Activated CD4-positive, alpha-beta T cell treated with anti-CD3 and anti-CD28 coated beads, Interleukin-2, amount 50 U/mL, for 4 hours (primary cell): ENCODE measurements at places on chromosomes 1 and 21.
A peak's percentile ranks its signal among the peaks of the same experiment; 100 is the strongest.

DNA sequence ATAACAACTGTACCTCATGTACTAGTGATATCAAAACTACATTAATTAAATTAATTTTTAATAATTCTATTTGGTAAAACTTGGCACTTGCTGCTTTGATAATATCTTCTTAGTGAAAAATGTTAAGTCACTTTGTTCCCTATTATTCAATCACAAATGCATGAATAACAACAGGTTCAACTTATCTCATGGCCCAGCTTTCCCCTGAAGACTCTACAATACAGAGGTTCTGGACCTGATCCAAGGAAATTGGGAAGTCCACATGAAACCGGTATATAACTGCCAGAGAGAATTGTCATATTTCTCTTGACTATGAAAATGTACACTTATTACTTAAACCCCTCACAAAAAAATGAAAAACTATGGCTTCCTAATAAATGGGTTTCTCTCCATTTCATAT, 33.9 kb upstream of the PTPRC start:
- no peak for DNase-seq

GRCh38 chr1:173175514-173176145, 31.5 kb downstream of the TNFSF4 start:
- DNase-seq, result no peak

DNA sequence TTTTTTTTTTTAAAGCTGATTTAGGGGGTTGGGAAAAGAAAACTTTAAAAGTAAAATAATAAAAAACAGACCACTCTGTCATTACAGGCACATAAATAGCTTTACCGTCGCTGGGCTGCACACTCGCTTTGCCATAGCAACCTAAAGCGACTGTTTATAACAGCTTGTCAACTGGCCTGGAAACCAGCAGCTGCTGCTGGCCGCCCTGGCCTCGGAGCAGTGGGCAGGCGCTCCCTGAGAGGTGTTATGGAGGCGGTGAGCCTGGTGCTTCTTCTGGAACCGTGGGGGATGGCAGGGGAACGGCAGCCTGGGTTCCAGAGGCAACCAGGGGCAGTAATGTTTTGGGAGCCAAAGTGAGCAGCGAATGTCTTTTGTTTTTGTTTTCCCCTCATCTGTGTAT, 45.7 kb downstream of the ATP2B4 start:
- no peak for DNase-seq

GRCh38 chr1:51899022-51899421, 20.5 kb upstream of the NRDC start:
- no peak for DNase-seq

DNA sequence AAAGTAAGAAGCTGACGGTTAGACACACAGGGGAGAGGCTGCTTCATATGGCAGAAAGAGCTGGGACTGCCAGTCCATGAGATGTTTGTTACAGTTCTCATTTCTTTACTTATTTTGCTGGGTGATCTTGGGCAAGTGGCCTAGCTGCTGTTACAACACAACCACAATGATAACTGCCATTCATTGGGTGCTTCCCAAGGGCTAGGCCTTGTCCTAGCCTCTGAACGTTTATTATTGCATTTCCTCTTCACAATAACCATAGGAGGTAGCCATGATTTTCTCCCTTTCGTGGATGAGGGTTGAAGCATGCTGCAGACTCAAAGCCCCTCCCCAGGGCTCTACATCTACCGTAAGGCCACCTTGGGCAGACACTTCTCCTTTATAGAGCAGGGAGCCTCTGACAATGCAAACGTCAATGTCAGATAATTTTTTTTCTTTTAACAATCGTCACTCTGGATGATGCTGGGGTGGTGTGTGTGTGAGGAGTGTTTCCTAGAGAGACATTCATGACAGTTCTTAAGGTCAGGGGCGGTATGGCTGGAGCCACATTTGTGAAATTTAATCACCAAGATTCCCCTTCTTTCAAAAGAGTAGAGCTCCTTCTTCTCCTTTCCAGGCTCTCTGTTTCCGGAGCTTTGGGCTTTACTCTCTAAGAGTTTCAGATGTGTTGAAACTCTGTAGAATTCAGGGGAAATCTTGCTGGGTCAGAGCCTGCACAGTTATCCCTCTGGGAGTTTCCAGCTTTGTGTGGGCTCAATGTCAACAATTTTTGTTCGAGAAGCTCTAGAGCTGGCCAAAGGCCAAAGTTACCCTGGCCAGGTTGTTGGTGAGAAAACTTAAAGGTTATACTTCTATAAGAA, 138.5 kb upstream of the SGIP1 start:
- no peak for DNase-seq

DNA sequence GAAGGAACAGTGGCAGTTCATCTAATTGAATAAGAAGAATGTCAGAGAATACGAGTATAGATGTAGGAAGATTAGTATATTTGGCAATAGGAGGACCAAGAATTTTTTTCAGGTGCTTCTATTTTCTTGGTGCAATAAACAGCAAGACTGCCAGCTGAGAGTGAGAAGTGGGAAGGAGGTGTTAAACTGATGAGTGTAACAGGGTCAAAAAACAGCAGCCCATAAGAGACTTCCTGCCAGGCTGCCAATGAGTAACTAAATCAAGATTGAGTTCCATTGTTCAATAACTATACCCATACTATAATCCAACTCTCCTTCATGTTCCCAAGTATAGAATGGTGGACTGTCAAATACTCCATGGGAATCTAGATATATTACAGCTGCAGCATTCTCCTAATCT, 28.7 kb downstream of the LYST start:
- no peak for DNase-seq

GRCh38 chr1:14857436-14858195, 259.1 kb downstream of the KAZN start:
- DNase-seq, result no peak

DNA sequence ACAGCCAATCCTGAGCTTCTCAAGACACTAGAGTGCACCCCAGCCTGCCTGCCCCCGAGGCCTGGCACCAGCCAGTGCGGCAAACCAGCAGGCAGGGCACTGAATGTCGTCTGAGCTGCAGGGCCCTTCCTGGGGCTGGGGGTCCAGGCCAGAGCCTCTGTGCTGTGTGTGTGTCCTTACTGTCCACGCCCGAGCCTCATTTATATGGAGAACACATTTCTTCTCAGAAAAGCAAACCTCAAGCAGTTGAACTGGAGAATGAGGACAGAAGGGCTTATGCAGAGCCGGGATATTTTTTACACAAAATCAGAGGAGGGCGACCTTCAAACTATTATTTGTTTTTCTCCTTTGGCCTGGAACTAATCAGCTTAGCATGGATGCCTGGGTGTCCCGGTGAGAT, 52.7 kb downstream of the POFUT2 start:
- no peak for DNase-seq

GRCh38 chr21:20971296-20971921, 26.8 kb upstream of the NCAM2 start:
- DNase-seq, result no peak

DNA sequence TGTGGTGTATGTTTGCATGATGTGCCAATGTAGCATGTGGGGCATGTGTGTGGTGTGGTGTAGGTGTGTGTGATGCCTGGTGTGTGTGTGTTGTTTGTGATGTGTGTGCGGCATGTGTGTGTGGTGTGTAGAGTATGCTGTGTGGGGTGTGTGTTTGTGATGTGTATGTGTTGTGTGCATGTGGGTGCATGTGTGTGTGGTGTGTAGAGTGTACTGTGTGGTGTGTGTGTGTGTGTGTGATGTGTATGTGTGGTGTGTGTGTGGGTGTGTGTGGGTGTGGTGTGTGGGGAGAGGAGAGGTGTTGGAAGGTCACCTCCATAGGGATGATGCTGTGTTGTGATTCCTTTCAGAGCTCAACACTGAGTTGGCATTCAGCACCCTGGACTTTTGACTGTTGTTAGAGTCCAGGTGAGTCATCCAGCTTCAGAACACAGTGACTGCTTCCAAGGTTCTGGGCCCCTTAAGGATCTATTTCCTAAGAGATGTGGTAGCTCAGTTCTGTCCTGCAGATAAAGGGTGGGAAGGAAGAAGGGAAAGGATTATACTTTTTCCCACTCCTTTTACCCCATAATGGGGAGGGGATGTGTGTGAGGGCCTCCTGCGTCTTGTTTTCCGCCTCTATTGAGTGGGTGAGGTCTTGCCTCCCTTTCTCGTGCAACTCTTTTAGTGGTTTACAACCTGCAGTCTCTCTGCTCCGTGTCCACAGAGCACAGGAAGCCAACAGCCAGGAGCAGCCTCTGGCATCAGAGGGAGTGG, 47.6 kb downstream of the RHOU start:
- no peak for DNase-seq

- DNase-seq, result no peak
Observed at GRCh38 chr1:170337413-170337994, 191.7 kb downstream of the NTMT2 start.

- DNase-seq, result no peak
Observed at GRCh38 chr21:38490411-38491020, 7.8 kb downstream of the ERG start.

GRCh38 chr1:7659514-7659913, 111.6 kb upstream of the VAMP3 start:
- DNase-seq, result no peak

GRCh38 chr1:207389728-207390464, 64.2 kb upstream of the CR2 start:
- DNase-seq, result no peak

DNA sequence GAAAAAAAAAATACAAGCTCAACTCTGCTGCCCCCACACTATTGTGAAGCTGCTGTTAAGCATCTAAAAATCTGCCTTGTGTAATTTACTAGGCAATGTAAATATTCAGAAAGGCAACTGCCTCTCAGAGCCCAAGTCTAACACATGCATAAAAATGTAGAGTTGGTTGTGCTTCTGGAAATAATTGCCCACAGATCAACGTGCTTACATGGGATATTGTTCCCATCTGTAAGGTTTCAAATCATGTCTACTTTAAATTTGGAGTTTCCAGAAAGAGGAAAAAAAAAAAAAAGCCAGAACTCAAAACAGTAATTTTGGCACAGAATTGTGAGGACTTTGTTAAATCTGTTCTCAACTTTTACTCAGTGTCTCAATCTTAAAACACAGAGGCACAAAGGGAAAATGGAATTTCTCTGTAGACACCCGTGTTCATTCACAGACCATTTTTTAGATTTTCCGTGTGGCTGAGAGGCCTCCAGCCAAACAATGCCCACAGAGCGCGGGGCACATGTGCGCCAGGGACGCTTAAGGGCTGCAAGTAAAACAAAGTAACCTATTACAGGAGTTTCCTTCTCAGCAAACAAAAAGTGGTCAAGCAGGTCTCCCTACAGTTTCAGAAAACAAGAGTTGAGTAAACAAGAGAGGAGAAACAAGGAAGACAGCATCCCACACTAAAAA, 115.5 kb downstream of the RERE start:
- DNase-seq, result no peak

DNA sequence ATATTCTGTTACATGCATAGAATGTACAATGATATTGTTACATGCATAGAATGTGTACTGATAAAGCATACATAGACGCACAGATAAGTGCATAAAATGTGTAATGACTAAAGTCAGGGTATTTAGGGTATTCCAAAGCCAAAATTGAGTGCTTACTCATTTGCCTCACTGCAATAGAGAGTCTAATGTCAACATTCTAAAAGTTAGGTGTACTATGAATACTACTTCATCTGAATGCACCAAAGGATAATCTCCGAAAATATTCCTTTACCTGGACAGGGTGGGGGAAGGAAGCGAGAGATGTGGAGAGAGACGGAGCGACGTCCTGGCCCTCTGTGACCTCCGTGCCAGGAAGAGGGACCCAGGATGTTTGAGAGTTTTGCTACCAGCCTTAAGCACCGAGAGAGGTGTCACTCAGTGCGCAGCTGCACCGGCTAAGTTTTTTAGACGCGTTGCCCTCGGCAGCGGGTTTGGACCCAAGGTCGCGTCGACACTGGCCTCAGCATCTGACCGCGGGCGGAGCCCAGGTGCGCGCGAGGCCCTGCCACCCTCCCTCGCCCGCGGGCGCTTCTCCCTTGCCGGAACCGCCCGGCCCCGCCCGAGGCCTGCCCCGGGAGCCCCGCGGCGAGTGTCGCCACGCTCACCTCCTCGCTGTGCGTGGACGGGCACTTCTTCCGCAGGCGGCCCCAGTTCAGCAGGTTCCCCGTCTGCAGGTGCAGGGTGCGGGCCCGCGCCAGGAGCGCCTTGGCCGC, 660 bp downstream of the GCLM start:
- peak; percentile 33 for DNase-seq

DNA sequence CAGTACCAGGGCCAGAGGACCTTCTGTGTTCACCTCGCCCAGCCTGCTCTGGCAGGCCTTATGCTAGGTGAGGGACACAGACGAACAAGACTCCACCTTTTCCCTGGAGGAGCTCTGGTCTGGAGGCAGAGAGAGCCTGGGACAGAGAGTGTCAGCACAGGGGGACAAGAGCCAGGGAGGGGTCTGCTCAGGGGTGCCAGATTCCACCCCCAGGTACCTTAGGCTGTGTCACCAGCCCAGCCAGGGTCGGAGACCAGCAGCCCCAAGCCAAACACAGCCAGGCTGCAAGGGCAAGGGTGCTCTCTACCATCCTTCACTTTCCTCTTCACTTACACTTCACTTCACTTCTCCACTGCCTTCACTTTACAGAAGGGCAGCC, 4.3 kb upstream of the LRP8 start:
- no peak for DNase-seq

DNA sequence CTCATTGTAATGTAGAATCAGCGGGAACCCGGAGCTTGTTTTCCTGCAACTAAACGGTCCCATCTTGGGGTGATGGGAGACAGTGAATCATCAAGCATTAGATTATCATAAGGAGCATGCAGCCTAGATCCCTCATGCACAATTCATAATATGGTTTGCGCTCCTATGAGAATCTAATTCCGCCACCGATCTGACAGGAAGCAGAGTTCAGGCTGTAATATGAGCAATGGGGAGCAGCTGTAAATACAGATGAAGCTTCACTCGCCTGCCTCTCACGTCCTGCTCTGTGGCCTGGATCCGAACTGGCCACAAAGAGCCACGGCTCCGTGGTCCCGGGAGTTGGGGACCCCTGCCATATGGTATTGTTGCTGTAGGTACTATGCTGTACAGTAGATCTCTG, 1.6 kb downstream of the IFI44 start:
- DNase-seq, result no peak

- DNase-seq, result no peak
Observed at GRCh38 chr1:181989261-181989920, 72.1 kb downstream of the ZNF648 start.

- no peak for DNase-seq
Observed at GRCh38 chr1:40014812-40015594, 25.5 kb upstream of the CAP1 start.

DNA sequence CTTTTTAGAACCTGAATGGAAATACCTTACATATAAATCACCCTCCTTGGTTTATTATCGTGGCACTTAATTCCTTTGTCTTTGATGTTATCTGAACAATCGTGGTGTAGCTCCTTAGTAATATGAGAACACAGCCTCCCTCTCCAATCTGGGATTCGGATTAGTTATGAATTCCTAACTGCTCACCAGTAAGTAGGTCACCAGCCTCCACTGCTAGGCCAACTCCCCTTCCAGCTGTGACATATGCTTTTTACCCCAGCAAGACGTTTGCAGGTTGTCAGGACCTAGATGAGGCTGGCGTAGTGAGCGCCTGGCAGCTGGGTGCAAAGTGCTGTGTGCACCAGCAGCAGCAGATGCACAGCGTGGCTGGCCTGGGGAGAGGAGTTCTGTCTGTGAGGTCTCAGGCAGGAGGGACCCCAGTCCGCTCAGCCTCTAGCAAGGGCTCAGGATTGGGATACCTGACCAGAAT, 38.2 kb downstream of the NTPCR start:
- DNase-seq, result no peak
